ENCODE measurements at places on chromosomes 6 and 20. TPM values are rescaled to one million over a fixed set of nuclear protein-coding genes. Genes with fewer than 3 reads are reported as not detected.
A peak's percentile ranks its signal among the peaks of the same experiment; 100 is the strongest.

- H3K4me1 ChIP-seq = peaks cover 33% of the 10 kb centered on the region
- H3K27ac ChIP-seq = peak overlapping the region; percentile 90
- peaks cover 4% of the 10 kb centered on the region for H3K27me3 ChIP-seq
- no peak for DNase-seq
These were observed 18.3 kb downstream of the MARCKS start for GRCh38 chr6:113875470-113875869.

Gene BTN1A1
- total RNA-seq = 1.4 TPM

Gene SUPT3H
- 28.5 TPM for total RNA-seq

DNA sequence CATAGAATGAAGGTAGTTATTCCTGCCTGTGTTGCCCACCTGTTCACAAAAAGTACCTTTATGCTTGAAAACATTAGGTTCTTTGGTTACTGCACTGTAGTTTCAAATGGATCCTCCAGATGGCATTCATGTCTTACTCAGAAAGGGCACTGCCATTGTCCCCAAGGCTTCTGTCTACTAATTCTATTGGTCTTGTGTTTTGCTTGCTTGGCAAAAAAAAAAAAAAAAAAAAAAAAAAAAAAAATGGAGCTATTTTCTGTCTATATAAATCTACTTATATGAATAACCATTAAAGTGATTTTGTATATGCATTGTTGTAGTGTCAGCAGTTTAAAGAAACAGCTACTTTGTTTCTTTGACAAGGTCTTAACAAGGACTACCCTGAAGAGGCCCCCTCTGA lies 12.7 kb upstream of the EFHC1 start:
- no peak overlapping the region for H3K4me3 ChIP-seq
- no peaks in the 10 kb centered on the region for H3K4me1 ChIP-seq
- no peak overlapping the region for H3K27ac ChIP-seq
- H3K36me3 ChIP-seq = peaks cover 6% of the 10 kb centered on the region
- peaks cover 4% of the 10 kb centered on the region for H3K27me3 ChIP-seq

DNA sequence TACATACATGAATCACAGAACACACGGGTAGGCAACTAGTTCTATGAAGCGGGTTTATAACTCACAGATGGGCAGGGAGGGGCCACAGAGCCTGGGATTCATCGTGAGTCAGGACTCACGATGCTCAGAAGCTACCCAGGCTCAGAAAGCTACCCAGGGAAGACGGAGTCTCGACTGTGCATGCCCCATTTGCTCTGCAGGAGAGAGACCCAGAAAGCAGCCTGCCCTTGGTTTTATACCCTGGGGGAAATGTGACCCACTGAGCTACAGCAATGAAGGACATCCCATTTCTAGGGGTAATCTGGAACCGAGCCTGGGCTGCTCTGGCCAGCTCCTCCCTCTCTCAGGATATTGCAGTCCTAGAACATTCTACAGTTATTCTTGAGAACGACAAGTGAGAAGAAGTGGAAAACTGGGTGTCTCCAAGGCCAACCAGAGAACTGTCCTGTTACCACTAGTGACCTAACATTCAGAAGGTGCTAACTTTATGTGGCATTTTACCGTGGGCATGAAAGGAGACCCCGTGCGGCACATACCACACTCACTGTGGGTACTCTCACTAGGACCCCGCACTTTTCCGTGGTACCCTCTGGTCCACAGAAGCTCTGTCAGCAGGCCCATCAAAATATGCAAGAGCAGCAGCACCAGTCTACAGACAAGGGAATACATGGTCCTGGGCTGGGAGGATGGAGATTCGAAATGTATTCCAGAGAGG lies 201.9 kb upstream of the PMEPA1 start:
- DNase-seq = no peak
- no peaks in the 10 kb centered on the region for H3K36me3 ChIP-seq
- H3K27ac ChIP-seq = no peak overlapping the region
- peaks cover 5% of the 10 kb centered on the region for H3K27me3 ChIP-seq

- peaks cover 10% of the 10 kb centered on the region for H3K4me1 ChIP-seq
- no peak overlapping the region for H3K27ac ChIP-seq
- H3K27me3 ChIP-seq = peaks cover 1% of the 10 kb centered on the region
- H3K36me3 ChIP-seq = no peaks in the 10 kb centered on the region
These were observed 6.4 kb upstream of the FANCE start for GRCh38 chr6:35445691-35446090.

Gene RAET1G
- 3.8 TPM for total RNA-seq

Measured in endothelial cell (in vitro differentiated cells).